Activated naive CD4-positive, alpha-beta T cell treated with Interleukin-2 at 50 U/mL for 16 hours (primary cell): ENCODE measurements at places on chromosomes 6 and 20.

- no peak for DNase-seq
Observed at GRCh38 chr20:1890469-1891262, 4.5 kb upstream of the SIRPA start.

DNA sequence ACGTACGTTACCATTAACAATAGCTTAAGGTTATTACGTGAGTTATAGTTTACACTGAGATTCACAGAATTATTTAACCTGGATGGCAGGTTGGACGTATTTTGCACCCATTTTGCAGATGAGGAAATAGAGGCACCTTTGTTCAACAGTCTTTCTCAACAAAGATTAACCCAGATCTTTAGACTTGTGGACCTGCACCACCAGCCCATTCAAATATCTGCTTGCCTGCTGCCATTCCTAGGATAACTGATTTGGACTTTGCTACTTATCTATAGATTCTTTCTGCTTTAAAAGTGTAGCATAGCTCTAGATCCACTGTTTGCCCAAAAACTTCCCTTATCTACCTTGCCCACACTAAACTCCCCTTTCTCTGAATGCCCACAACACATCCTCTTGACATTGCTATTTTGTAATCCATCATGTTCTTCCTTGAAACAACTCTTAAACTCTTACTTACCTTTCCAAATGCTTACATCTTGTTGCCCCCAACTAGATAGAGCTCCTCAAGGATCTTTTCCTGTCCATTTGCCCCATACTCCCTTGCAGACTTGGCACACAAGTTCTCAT lies 56.4 kb upstream of the TNFAIP3 start:
- no peak for DNase-seq

DNA sequence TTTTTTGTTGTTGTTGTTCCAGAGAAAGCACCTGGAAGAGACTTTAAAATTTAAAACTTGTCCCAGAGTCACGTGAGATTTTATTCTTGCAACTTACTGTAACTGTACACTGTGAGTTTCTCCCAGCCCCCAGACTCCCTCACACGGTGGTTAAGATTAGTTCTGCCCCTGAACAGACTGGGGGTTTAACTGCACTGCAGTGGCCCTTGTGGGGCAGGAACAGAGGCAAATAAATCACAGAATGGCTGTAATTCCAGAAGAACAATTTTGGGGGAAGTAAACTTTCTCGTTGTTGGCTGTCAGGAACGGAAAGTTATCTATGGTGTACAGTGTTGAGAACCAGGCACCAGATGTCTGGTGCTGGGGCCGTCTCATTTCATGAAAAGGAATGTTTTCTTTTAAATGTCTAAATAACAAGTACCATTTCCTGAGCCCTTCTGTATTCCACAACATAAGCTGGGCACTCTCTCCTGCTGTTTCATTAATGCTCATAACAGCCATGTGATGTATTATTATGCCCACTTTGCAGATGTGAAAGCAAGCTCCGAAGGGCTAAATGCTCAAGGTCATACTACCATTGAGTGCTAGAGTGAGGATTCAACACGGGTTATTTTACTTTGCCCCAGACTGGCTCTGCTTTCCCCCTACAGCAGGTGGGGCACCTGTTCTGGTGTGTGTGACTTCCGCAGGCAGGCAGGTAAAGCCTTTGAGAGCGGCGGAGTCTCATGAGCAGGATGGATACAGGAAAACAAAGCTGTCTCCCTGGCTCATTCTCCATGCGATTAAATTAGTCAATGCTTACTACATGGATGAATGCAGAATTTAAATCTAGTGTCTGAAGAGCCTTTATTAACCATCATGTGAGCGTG lies 30.5 kb downstream of the CNKSR3 start:
- no peak for DNase-seq

DNA sequence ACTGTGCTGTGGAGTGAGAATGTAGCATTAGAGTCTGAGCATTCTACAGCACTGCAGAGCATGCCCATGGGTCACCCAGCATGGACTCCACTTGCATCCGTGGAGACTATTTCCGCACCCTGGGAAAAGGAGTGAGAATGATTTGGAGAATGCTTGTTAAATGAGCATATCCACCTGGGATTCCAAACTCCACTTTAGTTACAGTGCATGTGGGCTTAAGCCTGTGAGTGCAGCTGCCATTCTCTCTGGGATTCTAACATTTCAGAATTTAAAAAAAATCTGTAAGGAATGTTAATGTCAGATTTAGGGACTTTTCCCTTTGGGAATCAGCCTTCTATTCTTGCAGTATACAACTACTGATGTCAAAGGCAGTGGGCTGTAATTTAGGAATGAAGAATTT lies 33.4 kb downstream of the KIF25 start:
- no peak for DNase-seq

GRCh38 chr6:158648682-158649131 lies 1.1 kb upstream of the SYTL3 start:
- DNase-seq: peak; percentile 32

GRCh38 chr6:99294786-99295185 lies 54.7 kb downstream of the FAXC start:
- DNase-seq: no peak

- DNase-seq: no peak
Observed at GRCh38 chr6:139361211-139361610, 13.2 kb downstream of the CITED2 start.

DNA sequence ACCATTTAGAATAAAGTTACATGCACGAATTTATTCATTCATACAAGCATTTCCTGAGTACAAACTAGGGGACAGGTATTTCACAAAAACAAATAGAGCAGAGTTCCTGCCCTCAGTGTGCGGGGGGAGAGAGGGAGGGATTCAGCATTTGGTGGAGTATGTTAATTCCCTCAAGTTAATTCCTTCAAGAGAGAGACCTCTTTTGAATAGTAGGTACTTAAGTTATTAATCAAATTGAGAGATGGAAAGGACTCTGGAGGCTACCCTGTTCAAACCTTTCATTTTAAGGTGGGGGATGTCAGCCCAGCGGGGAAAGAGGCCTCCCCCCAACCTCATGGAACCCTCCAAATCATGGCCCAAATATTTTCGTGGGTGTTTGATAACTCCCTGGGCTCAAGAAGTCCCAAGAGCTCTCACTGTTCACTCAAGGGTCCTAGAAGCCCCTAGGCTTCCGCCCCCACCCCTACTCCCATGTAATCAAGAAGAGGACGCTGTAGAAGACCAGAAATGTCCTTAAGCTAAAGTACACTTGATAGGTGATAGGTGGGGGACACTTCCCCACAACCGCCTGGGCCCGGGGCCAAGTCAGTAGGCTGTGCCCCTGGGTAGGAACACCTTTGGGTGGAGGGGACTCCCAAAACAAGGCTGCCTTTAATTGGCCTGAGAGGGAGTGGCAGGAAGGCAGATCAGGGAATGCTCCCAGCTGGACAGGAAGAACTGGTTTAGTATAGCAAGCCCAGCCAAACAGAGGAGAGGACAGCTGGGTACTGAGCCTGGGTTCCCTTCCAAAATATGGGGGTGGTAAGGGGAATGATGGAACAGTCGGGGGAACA lies 2.9 kb downstream of the SDC4 start:
- no peak for DNase-seq

GRCh38 chr20:49584418-49585382 lies 16.8 kb upstream of the PTGIS start:
- no peak for DNase-seq

- no peak for DNase-seq
Observed at GRCh38 chr20:63090682-63091571, 84.2 kb upstream of the BHLHE23 start.
